ENCODE measurements at places on chromosomes 7 and 10. TPM values are rescaled to one million over a fixed set of nuclear protein-coding genes. Genes with fewer than 3 reads are reported as not detected.

The FRAT2 gene
- polyA plus RNA-seq = 18.5 TPM

The PRSS1 gene
- not detected for polyA plus RNA-seq

The C10orf105 gene
- polyA plus RNA-seq = 0.11 TPM

The CYP26A1 gene
- polyA plus RNA-seq = 0.77 TPM

The LBX1 gene
- polyA plus RNA-seq = not detected

The SFTPA2 gene
- polyA plus RNA-seq = not detected

The SDK1 gene
- polyA plus RNA-seq = 4.2 TPM

The RAPGEF5 gene
- 37.8 TPM for polyA plus RNA-seq

The KIN gene
- 24.4 TPM for polyA plus RNA-seq

The AKR1C8 gene
- polyA plus RNA-seq = 0.54 TPM

The AKR1B15 gene
- not detected for polyA plus RNA-seq

The NOS3 gene
- polyA plus RNA-seq = not detected

The TAC1 gene
- 3,985 TPM for polyA plus RNA-seq

The CD36 gene
- polyA plus RNA-seq = 0.31 TPM

The COA1 gene
- 157 TPM for polyA plus RNA-seq

The MMD2 gene
- polyA plus RNA-seq = 0.42 TPM

The CYP3A7 gene
- polyA plus RNA-seq = not detected

The AEBP1 gene
- polyA plus RNA-seq = 0.30 TPM

The FZD8 gene
- polyA plus RNA-seq = 1.9 TPM

The DMTF1 gene
- polyA plus RNA-seq = 253 TPM

The FLNC gene
- polyA plus RNA-seq = 0.36 TPM

The TEX47 gene
- polyA plus RNA-seq = not detected

The ENO4 gene
- polyA plus RNA-seq = 3.2 TPM

Data from neural cell (in vitro differentiated cells).